ENCODE measurements at places on chromosomes 7 and 10.

DNA sequence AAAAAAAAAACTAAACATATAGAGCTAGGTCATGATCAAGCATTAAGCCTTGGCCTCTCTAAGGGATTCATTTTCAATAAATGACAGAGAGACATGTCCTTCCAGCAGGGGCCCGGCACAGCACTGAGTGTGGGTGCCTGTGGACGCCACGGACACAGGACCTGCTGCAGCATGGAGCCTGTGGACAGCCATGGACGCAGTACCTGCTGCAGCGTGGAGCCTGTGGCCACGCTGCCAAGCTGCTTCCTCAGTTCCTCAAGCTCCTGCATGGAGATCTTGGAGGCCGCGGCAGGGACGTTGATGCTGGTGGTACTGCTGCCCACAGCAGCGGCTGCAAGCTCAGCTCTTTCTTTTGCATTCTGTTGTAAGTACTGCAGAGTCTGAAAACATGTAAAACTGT, 9.4 kb downstream of the TUBGCP2 start:
- no peak for DNase-seq

DNA sequence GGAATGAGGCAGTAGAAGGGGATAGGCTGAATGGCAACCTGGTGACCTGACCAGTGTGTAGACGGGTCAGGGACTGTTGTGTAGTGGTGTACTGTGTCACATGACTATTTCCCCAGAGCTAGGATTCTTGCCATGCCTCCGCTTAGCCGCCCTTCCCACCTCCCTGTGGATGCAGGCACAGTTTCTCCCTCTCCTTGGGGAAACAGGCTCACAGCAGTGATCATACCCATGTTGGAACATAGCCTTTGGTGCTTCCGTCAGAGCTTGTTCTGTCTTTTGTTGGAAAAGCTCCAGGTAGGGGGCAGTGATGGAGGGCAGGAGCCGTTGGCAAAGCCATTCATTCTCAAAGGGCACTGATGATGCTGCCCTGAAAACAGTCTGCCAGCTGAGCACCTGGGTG, 44.3 kb downstream of the OGDH start:
- no peak for DNase-seq

GRCh38 chr10:91707236-91707635, 74.4 kb upstream of the PPP1R3C start:
- DNase-seq, result no peak

DNA sequence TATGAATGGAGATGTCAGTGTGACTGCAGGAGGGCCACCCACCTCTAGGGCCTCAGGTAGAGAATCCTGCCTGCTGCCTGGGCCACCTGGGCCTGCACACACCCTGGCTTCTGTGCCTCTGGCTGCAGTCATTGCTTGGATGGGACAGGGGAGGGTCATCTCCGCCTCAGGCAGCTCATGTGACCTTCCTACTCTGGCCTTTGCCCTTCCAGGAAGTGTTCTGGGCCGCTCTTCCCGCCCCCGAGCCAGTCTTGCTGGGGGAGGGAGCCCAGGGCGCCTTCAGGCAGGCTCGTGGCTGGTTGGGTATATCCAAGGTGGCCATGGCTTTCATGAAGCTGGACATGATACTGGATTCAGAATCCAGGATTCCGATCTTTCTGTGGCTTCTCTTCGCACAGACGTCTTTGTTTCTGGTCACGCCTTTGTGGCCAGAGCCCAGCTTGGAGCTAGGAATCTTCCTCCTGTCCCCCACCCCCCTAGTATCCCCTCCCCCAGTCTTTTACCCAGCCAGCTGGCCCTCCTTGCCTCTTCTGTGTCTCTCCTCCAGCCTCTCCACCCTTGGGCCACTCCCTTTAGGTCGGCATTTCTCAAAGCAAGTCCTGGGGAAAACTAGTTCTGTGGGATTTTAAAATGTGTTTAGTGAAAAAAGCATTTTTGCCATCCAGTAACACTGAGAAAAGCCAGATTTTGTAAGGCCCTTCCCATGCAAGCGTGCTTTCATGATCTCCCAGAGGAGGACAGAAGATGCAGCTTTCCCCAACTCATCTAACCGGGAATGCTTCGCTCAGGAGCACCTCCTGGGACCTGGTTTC, 119.6 kb downstream of the ZMIZ1 start:
- DNase-seq, result no peak

- DNase-seq, result no peak
Observed at GRCh38 chr7:11274074-11274473, 300.4 kb downstream of the PHF14 start.

GRCh38 chr10:46516660-46517416, 39.6 kb downstream of the GPRIN2 start:
- no peak for DNase-seq

GRCh38 chr7:140649556-140650205, 9.1 kb upstream of the DENND2A start:
- DNase-seq, result no peak

GRCh38 chr10:17669185-17669872, 25.4 kb downstream of the STAM start:
- DNase-seq, result no peak

DNA sequence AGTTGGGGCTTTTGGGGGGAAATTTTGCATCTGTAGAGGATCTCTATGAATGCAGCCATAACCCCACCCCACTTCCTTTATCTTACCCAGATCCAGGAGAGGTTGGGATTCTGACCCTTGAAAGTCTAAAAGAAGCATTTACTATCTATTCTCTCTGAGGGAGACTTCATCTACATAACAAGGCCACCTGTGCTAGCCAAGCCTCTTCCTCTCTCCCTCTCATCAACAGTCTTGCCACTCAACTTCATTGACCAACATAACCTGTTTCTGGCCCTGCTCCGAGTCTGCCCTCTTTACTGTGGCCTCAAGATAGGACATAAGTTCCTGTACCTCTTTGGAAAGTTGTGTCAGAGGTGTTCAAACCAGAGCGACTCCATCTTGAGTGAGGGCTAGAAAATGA, 19.4 kb downstream of the TUBAL3 start:
- no peak for DNase-seq

GRCh38 chr10:81428456-81429134, 446.4 kb upstream of the NRG3 start:
- DNase-seq, result no peak
